GM20000 (cell line): ENCODE measurements at places on chromosomes 2 and 18.

- DNase-seq = no peak
Measured at GRCh38 chr18:41886126-41886807, 68.8 kb upstream of the PIK3C3 start.

DNA sequence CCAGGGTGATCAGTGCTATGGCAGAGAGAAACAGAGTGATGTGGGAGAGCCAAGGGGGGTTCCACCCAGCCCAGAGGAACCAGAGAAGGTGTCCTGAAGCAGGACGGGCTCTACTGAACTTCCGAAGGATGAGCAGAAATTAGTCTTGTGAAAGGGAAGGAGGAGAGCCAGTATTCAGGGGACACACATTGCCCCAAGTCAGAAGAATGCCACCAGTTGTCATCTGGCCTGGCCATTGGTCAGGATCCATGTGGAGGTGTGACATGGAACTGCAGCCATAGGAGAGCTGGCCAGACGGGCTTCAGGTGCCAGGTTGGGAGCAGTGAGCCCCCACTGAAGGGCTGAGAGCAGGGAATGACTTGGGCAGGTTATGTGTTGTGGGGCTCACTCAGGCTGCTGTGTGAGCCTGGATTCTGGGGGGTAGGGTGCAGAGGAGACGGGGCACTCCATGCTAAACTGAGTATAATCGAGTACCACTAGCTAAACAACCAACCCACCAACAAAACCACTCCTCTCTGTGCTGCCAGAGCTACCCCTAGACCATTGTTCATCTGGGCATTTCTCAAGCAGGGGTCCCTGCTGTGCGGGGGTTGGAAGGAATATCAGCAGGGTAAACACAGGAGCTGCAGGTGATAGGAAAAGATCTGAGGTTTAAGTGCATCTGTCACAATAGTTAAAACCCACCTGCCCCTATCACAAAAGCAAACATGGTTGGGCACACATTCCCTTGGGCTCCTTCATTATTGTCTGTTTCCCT is 25.3 kb downstream of the MARCO start:
- no peak for DNase-seq

GRCh38 chr18:73841661-73842060 is 306.0 kb downstream of the FBXO15 start:
- no peak for DNase-seq

GRCh38 chr2:53286345-53286744 is 481.3 kb upstream of the CHAC2 start:
- DNase-seq = no peak

GRCh38 chr2:178163911-178164310 is 30.4 kb upstream of the OSBPL6 start:
- no peak for DNase-seq
